ENCODE measurements at places on chromosomes 2 and 18. TPM values are rescaled to one million over a fixed set of nuclear protein-coding genes. Genes with fewer than 3 reads are reported as not detected.
A peak's percentile ranks its signal among the peaks of the same experiment; 100 is the strongest.

- DNase-seq, result peak; percentile 37
Observed at GRCh38 chr18:57422313-57422872, 12.8 kb upstream of the ONECUT2 start.

GRCh38 chr2:31237348-31238017 lies 3.5 kb downstream of the EHD3 start:
- peak; percentile 13 for DNase-seq

DNA sequence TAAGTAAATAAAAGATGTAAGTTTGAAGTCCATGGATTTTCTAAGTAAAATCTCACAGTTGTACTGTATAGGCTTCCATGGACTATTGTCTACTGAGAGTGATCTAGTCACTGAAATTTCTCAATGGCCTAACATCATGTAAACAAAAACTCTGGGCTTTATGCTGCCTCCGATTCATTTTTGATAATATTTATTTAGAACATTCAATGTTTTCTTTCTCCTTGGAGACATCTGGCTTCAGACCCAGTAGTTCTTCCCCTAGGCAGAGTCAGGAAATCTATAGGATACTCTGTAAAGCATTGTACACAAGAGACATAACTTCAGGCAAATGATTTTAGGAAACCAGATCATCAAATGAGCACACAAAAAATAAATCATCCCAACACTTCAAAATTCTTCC lies 1208.6 kb upstream of the ZEB2 start:
- DNase-seq, result no peak

GRCh38 chr2:9149388-9149660 lies 57.3 kb upstream of the ASAP2 start:
- DNase-seq, result no peak

- DNase-seq, result no peak
Observed at GRCh38 chr2:106554411-106554810, 67.2 kb downstream of the CD8B2 start.

- no peak for DNase-seq
Observed at GRCh38 chr2:29783666-29784065, 137.7 kb downstream of the ALK start.

DNA sequence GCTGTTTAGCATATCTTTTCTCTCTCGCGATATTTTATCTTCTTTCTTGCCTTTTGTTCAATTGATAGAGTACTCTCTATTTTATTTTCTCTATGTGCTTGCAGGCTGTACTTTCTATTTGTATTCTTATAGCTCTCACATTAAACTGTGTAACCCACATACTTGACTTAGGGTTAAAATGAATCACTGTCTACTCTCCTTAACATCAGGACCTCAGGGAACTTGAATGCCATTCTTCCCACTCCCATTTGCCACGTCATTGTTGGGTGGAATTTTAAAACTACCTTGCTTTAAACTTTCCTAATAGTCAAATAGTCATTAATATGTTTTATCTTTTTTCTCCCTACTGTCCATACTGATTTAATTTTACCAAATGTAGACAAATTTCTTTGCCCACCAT lies 269.7 kb downstream of the ALPK2 start:
- DNase-seq, result no peak

- DNase-seq, result no peak
Observed at GRCh38 chr2:150888337-150888736, 373.3 kb downstream of the RBM43 start.

DNA sequence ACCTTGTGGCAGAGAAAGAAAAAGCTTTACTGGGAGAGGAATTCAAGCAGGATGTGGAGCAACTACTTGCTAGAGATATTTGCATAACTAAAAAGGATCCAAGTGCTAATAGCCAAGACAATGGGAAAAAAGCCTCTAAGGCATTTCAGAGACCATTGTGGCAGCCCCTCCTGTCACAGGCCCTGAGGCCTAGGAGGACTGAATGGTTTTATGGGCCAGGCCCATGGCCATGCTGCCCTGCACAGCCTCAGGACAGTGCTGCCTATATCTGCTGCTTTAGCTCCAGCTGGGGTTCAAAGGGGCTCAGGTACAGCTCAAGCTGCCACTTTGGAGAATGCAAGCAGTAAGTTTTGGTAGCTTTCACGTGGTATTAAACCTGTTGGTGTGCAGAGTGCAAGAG lies 17.1 kb upstream of the MRPS5 start:
- no peak for DNase-seq

DNA sequence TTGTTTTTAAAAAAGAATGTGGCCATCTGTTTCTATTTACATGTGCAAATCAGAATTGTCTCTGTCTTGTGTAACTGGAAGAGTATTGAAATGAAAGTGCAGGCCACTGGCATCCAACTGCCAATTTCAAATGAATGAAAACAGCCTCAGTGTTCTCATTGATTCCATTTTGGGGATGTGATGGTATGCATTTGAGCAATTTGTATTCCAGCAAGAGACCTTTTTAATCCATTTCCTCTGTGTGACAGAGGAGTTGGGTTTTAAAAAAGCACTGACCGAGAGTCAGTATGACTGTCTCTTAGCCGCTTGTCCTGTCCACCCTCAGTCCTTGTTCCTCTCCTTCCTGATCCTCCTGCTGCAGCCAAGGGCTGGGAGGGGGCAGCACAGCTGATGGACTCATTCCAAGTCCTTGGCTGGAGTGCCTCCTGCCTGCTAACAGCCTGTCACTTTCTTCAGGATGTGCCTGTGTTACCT lies 50.0 kb downstream of the ASAP2 start:
- no peak for DNase-seq

DNA sequence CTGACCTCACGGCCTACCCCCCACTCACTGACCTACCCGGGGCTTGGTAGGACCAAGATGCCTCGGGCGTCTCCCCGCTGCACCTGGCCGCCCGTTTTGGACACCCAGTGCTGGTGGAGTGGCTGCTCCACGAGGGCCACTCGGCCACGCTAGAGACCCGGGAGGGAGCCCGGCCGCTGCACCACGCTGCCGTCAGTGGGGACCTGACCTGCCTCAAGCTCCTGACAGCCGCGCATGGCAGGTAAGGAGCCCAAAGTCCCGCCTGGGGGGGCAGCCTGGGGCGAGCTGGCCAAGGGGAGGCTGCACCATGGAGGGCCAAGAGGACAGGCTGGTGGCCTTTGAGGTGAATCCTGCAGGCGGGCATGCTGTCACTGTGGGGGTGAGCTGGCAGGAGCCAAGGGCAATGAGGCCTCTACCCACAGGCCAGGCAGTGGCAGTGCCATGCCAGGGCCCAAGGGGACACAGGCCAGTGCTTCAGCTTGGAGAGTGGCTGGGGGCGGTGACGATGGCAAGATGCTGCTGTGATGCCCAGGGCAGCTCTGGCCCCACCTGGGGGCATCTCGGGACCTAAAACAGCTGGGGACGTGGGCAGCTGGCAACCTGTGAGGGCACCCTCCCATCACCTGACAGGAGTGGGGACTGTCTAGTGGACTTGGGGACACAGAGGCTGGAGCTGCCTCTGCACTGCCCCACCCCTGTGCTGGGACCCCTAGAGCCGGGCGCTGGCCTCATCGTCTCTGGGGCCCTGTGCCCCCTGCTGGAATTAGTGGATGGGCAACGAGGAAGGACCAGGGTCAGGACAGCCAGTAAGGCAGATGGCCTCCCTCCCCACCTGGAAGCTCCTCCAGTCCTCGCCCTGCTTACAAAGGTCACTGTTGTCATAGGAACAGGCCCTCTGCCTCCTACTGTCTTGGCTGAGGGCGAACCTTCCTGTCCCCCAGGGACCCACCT lies 2.0 kb downstream of the ESPNL start:
- DNase-seq, result no peak

- DNase-seq, result no peak
Observed at GRCh38 chr18:57121542-57122112, 25.3 kb upstream of the BOD1L2 start.

DNA sequence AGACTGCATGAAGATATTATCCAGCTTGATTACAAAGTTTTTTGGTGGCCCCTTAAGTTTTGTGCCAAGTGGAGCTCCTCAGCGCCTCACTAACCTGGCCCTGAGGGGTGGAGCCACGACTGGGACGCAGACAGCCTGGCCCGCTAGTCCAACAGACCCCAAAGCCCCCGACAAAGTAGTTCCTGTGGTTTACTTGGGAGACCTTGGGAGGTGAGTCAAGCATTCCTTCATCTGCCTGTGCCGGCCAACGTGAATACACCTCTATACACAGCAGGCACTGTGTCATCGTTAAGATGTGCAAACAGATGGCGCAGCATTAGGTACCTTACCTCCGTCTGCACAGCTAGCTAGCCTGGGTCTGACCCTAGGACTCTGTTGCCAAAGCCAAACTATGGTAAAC lies 55.0 kb upstream of the LAMA1 start:
- DNase-seq, result no peak

The FAM124B gene
- 0.42 TPM for total RNA-seq

The NEU2 gene
- not detected for total RNA-seq

The CBLN2 gene
- 0.42 TPM for total RNA-seq

The ZNF396 gene
- total RNA-seq, result 1.1 TPM

The ST6GAL2 gene
- total RNA-seq, result 3.1 TPM

The GALNT14 gene
- total RNA-seq, result 2.0 TPM

The TCF23 gene
- total RNA-seq, result under 0.01 TPM

The NUP35 gene
- 15.0 TPM for total RNA-seq

The ZNF804A gene
- total RNA-seq, result 0.17 TPM

The LYG2 gene
- not detected for total RNA-seq
